Vein endothelial cell (primary cell): ENCODE measurements at places on chromosomes 4 and X. TPM values are rescaled to one million over a fixed set of nuclear protein-coding genes. Genes with fewer than 3 reads are reported as not detected.

MAMLD1 gene
- 1.1 and 2.0 TPM in 2 replicates for total RNA-seq

GCNA gene
- 0.98 and 2.6 TPM in 2 replicates for total RNA-seq

ESX1 gene
- total RNA-seq: 0.29 and 0.65 TPM in 2 replicates

DIPK2B gene
- total RNA-seq: 104 and 141 TPM in 2 replicates

FATE1 gene
- total RNA-seq: not detected in 2 replicates

F9 gene
- not detected in 2 replicates for total RNA-seq
